ENCODE measurements at places on chromosomes 2 and 18. TPM values are rescaled to one million over a fixed set of nuclear protein-coding genes. Genes with fewer than 3 reads are reported as not detected.

Gene ITGB6
- not detected for polyA plus RNA-seq

Gene SERPINB12
- polyA plus RNA-seq = not detected

Gene FAM210A
- polyA plus RNA-seq = 4.7 TPM

Gene SLC4A3
- polyA plus RNA-seq = 5.3 TPM

Gene PLEKHH2
- 25.9 TPM for polyA plus RNA-seq

Gene AGXT
- polyA plus RNA-seq = 0.04 TPM

Gene COPS8
- polyA plus RNA-seq = 116 TPM

Gene IL36G
- not detected for polyA plus RNA-seq

Gene ANKRD30BL
- 0.47 TPM for polyA plus RNA-seq

Gene SLC5A7
- 0.43 TPM for polyA plus RNA-seq

Measured in ovary (tissue), 10 donors.